HS-5 (cell line): ENCODE measurements at places on chromosomes 6 and 20.

DNA sequence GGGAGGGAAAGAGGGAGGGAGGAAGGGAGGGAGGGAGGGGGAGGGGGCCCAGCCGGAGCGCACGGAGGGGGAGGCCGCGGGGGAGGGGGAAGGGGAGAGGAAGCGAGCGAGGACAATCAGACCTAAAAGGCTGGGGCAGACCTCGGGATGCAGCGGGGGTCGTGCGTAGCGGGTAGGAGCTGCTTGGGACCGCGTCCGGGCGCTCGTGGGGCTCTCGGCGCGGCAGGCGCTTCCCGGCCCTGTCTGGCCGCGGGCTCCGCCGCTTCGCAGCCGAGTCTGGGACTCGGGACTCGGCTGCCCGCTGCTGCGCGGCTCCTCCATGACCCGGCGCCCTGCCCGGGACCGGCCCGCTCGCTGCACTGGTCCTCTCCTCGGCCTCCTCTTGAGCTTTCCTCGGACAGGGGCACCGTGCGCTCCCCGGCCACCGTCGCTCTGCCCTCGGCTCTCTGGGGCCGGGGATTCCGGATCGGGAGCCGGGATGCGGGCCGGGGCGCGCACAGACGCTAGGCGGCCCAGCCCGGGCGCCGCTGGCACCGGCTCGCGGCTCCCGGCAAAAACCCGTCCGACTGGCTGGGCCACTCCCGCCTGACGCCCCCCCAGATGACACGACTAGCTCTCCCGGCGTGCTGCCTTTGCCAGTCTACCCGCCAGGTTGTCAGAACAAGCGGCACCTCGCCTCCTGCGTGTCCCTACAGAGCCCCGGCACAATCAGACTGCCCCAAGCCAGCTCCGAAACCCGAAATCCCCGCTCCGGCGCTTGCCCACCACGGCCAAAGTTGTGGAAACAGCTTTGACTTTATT is 2.2 kb downstream of the TFAP2A start:
- no peak for DNase-seq

DNA sequence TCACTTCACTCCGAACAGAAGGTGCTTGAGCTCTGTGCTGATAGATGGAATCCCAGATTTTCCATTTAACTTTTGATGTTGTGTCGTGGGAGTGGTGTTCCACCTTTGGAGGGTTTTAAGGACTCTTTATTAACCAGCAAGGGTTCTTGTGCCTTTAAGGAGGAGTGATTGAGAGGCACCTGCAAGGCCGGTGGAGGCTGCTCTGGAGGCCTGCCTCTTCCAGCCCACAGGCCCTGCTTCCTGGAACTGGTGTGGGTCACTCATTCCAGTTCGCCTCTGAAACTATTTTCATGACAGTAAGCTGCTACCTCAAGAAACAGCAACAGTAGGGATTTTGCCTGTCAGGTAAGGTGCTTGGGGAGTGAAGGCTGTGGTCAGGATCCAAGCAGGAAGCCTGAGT is 58.8 kb upstream of the APCDD1L start:
- DNase-seq = no peak

GRCh38 chr6:150301846-150302519 is 66.8 kb upstream of the IYD start:
- peak; percentile 40 for DNase-seq

- no peak for DNase-seq
These were observed 20.5 kb downstream of the FOXF2 start for GRCh38 chr6:1409774-1410465.

GRCh38 chr20:47691625-47692024 is 93.7 kb downstream of the SULF2 start:
- DNase-seq = peak; percentile 65

GRCh38 chr6:128238225-128238624 is 282.2 kb downstream of the PTPRK start:
- DNase-seq = no peak

DNA sequence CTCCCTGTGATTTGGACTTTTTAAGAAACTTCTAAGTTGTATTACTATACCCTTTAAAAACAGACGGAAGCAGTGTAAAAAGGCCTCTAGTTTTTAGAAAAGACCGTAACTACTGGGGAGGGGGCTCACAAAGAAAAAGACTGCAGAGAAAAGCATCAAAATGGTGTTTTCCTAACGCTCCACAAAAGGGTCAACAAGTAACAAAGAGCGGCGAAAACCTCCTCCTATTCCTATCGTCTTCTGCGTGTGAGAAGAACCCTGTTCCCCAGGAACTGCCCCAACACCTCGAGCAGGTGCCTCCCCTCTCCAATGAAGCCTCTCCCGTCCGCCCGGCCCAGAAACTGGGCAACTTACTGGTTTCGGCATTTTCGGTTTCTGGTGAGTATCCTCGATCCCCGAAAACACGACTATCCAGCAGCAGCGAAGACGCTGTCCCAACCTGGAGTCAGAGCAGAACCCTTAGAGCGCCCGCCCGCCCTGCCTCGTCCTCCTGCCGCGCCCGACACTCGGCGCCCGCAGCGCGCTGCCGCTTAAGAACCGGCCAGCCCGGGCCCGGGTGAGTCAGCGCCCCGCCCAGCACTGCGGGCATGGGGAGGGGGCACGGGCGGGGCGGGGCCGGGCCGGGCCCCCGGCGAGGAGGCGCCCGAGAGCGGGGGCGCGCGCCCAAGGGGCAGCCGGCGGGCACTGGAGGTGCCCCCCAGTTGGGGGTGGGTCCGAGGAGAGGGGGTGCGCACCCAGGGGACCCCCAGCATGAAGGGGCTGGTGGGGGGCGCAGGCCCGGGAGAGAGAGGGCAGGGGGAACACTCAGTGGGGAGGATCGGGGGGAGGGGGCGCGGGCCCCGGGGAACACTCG is 1.2 kb downstream of the EZR start:
- DNase-seq = no peak

DNA sequence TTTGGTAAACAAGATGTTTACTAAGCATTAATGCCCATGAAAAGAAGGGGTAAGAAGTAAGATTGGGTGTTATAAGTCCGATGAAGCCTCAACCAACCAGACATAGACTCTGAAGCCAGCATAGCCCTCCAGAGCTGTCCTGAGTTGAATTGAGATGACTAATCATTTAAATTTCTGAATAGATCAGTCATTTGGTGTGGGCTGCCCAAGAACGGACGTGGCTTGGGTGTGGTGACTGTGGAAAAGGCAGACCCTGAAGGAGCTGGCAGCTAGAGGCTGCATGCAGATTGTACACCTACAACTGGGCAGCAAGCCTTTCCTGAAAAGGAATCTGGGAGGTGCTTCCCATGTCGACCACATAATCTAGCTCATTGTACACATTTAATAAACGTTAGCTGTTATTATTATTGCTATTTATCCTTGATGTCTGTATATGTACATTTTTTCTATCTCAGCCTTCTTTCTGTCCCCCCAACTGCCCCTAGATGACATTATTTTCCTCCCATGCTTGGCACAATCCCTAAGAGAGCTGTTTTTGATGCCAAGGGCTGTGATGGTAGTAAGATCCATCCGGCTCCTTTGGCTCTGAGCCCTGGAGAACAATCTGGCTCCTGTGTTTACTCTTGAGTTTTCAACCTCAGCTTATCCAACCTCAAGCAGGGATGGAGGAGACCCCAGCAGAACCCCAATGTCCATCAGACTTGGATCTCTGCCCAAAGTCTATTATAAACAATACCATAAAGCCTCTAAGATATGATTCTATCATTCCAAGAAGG is 57.6 kb upstream of the JAG1 start:
- DNase-seq = peak; percentile 23

- no peak for DNase-seq
These were observed 381.0 kb downstream of the MAFB start for GRCh38 chr20:40307997-40308396.

DNA sequence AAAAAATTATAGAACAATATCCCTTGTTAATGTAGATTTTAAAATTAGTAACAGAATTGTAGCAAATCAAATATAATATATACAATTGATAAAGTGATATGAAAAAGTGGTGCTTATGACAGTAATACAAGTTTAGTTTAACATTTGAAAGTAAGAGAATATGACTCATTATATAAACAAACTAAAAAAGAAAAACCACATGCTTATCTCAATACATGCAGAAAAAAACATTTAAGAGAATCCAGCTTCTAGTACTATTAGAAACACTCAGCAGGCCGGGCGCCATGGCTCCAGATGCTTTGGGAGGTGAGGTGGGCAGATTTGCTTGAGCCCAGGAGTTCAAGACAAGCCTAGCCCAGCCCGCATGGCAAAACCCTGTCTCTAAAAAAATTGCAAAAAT is 60.7 kb upstream of the LAMA2 start:
- DNase-seq = no peak

GRCh38 chr6:162862462-162862861 is 134.7 kb downstream of the PACRG start:
- no peak for DNase-seq

DNA sequence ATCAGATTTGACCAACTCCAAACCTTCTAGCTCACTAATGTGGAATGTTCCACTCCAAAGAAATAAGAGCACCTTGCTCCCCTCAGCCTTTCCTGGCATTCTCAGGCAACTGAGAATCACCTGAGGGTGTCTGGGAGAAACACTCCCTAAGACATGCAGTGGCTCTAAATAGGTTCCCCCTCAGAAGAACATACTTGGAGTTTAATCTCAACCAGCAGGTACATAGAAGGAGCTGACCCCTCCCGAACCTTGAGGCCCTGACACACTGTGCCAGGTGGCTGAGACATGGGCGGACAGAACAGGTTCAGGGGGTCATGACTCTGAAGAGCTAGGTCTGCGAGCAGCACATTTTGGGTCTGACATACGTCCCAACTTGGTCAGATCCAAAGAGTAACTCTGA is 107.6 kb upstream of the MAP3K4 start:
- DNase-seq = no peak

- DNase-seq = no peak
These were observed 20.0 kb downstream of the IRF4 start for GRCh38 chr6:411402-412145.

GRCh38 chr6:72589096-72589495 is 32.8 kb upstream of the KCNQ5 start:
- no peak for DNase-seq
